ENCODE measurements at places on chromosomes 6 and 20.
A peak's percentile ranks its signal among the peaks of the same experiment; 100 is the strongest.

DNA sequence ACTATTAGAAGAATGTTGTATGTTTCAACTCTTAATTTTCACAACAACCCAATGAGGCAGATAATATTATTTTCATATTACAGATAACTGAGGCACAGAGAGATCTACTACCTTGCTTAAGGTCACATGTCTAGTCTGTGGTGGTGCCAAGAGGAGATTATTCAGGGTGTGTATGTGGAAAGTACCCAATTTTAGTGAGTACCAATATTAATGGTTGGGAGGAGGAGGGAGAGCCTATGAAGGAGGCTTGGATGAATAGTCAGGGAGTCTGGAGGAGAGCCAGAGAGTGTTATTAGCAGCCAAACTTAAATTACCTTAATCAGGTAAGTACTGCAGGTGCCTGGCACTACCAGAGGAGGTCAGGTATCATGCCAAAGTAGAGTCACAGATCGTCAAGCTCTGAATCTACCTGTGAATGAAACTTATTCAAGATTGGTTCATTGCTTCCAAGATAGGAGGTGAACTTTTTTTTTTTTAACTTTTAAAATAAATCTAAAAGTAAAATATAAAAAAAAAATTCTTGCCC is 10.9 kb upstream of the CALHM6 start:
- peaks cover 10% of the 10 kb centered on the region for H3K4me1 ChIP-seq
- H3K36me3 ChIP-seq: no peaks in the 10 kb centered on the region
- no peaks in the 10 kb centered on the region for H3K27me3 ChIP-seq
- no peak for DNase-seq
- H3K4me3 ChIP-seq: no peak overlapping the region
- no peak overlapping the region for H3K27ac ChIP-seq

GRCh38 chr6:39999006-39999867 is 65.0 kb upstream of the MOCS1 start:
- H3K4me3 ChIP-seq: no peak overlapping the region
- peaks cover 7% of the 10 kb centered on the region for H3K27me3 ChIP-seq
- H3K27ac ChIP-seq: no peak overlapping the region

DNA sequence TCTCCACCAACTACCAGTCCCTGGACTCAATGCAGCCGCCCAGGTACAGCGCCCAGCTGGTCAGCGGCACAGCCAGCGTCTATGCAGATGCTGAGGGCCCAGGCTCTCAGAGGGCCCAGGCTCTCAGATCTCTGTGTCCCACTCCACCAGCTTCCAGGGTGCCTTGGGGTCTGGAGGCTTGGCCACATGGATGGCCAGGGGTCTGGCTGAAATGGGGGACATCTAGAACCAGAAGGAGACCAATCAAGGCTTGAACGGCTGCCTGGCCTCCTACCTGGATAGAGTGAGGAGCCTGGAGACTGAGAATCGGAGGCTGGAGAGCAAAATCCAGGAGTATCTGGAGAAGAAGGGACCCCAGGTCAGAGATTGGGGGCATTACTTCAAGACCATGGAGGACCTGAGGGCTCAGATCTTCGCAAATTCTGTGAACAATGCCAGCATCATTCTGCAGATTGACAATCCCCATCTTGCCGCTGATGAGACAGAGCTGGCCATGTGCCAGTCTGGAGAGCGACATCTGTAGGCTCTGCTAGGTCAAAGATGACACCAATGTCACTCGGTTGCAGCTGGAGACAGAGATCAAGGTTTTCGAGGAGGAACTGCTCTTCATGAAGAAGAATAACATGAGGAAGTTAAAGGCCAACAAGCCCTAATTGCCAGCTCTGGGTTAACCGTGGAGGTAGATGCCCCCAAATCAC is 44.1 kb upstream of the GRM4 start:
- no peaks in the 10 kb centered on the region for H3K4me1 ChIP-seq
- H3K4me3 ChIP-seq: no peak overlapping the region
- H3K36me3 ChIP-seq: no peaks in the 10 kb centered on the region
- no peak overlapping the region for H3K27ac ChIP-seq
- H3K27me3 ChIP-seq: peaks cover under 1% of the 10 kb centered on the region
- no peak for DNase-seq

DNA sequence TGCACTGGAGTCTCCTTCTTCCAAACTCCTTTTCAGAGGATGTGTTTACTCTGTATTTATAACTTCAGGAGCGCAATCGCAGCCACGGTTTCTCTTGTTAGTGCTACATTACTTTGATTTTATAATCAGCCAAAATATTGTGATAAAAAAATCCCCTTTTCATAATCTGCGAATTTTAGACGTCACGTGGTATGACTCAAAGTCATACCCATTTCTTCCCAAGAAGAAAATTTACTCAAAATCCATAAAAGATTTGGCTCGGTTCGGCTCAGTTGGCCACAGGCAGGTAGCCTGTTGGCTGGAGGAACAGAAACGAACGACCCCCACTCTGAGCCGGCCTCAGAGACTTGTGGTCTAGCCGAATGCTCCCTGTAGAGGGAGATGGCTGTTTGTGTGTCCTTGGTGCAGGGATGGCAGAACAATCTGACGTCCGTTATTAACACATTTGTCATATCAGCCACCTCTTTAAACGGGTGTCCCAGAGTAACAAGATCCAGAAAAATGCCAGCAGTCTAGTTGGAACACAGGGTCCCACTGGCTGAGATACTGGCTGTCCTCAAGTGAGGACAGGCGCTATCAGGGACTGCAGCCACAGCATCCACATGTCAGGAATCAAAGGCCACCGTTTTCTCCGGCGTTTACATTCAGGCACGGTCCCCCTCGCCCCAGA is 247.6 kb downstream of the DLL1 start:
- no peaks in the 10 kb centered on the region for H3K36me3 ChIP-seq
- H3K4me3 ChIP-seq: no peak overlapping the region

GRCh38 chr6:14059791-14060436 is 57.7 kb upstream of the CD83 start:
- peaks cover 6% of the 10 kb centered on the region for H3K27me3 ChIP-seq
- H3K4me3 ChIP-seq: no peak overlapping the region
- H3K36me3 ChIP-seq: no peaks in the 10 kb centered on the region

- no peaks in the 10 kb centered on the region for H3K36me3 ChIP-seq
- no peaks in the 10 kb centered on the region for H3K27me3 ChIP-seq
- peak overlapping the region; percentile 33 for H3K4me3 ChIP-seq
- peaks cover 25% of the 10 kb centered on the region for H3K4me1 ChIP-seq
These were observed 886 bp downstream of the SDCBP2 start for GRCh38 chr20:1327827-1328679.
